ENCODE measurements at places on chromosomes 7 and 10.

GRCh38 chr7:14380881-14381280, 391.4 kb upstream of the ETV1 start:
- DNase-seq = no peak

GRCh38 chr7:117619681-117620080, 139.9 kb downstream of the CFTR start:
- no peak for DNase-seq

- no peak for DNase-seq
Observed at GRCh38 chr10:30374353-30374752, 25.3 kb upstream of the MTPAP start.

DNA sequence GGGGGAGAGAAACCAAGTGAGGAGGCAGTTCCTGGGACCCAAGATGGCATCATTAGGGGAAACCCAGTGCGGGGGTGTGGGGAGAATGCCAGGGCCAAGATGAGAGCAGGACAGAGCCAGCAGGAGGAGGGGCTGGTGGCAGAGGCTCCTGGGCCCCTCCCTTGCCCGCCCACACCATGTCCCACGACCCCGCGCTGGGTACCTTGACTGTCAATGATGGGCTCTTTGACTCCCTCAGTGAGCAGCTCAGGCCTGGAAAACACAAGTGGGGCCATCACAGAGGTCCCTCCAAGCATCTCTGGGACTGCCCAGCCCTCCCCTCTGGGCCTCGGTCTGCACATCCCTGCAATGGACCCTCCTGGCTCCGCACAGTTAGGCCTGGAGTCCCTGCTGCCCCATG, 75.4 kb downstream of the RABGEF1 start:
- DNase-seq = no peak

DNA sequence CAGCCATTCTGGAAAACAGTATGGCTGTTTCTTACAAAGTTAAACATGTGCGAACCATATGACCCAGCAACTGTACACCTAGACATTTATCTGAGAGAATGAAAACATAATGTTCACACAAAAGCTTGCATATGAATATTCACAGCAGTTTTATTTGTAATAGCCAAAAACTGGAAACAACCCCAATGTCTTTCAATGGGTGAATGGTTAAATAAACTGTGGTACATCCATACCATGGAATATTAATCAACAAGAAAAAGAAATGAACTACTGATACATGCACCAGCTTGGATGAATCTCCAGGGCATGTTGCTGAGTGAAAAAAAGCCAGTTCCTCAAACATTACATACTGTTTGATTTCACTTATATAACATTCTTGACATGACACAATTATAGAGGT, 37.3 kb downstream of the LEP start:
- DNase-seq = no peak

GRCh38 chr10:17210361-17210760, 8.9 kb upstream of the TRDMT1 start:
- DNase-seq = no peak

GRCh38 chr10:132434405-132435005, 37.5 kb downstream of the PWWP2B start:
- DNase-seq = peak; percentile 30

DNA sequence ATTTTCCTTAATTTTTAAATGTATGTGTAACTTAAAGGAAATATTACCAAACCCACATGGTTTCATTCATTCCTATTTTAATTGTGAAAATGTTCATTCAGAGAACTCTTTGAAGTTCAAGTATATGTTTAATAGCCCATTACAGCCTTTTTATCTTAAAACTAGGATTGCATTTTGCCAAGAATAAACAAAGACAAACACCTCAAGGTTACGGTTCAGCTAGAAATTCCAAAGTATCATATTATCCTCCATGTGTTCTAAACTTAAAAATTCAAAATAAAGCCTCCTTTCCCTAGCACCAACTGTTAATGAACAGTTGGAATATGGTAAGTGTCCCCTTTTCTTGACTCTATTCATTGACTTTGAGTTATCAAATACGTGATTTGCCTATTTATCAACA, 215.6 kb upstream of the SEMA3E start:
- no peak for DNase-seq

GRCh38 chr10:19332304-19332703, 283.7 kb downstream of the MALRD1 start:
- DNase-seq = no peak

DNA sequence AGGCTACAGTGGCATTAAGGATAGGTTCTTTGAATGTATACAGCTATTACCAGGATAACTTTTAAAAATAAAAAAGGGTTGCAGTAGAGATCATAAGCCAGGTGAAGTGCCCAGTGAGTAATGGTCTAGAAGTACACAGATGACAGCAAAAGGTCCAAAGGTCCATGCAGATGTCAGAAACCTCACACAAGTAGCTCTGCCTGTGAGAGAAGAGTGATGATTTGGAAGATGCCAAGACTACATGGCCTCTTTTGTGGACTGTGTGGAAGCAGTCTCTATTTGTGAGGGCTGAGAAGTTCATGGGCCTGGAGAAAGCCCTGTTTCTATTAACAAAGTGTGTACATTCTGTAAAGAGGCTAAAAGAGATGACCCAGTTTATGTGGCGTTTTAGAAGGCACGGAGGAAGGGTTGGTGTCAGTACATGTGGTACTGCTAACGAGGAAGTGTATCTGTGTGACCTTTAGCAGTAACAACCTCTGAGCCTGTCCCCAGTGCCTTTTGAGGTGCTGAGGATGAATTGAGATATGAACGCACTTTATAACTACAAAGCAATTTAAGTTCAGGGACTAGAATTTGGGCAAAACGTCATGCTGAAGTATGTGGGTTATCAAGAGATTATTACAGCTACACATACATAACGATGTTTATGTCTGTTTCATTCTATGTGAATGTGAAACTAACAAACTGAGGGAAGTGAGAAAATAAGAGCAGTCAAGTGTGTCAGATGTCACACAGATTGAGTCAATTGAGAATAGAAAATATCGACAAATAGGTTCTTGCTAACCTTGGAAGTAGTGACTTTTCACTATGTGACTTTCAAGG, 7.6 kb downstream of the CYCS start:
- DNase-seq = no peak

GRCh38 chr10:69208761-69209160, 11.4 kb upstream of the HKDC1 start:
- DNase-seq = no peak
